Right ventricle myocardium superior (tissue), 1 donor: ENCODE measurements at places on chromosomes 3 and 15.

DNA sequence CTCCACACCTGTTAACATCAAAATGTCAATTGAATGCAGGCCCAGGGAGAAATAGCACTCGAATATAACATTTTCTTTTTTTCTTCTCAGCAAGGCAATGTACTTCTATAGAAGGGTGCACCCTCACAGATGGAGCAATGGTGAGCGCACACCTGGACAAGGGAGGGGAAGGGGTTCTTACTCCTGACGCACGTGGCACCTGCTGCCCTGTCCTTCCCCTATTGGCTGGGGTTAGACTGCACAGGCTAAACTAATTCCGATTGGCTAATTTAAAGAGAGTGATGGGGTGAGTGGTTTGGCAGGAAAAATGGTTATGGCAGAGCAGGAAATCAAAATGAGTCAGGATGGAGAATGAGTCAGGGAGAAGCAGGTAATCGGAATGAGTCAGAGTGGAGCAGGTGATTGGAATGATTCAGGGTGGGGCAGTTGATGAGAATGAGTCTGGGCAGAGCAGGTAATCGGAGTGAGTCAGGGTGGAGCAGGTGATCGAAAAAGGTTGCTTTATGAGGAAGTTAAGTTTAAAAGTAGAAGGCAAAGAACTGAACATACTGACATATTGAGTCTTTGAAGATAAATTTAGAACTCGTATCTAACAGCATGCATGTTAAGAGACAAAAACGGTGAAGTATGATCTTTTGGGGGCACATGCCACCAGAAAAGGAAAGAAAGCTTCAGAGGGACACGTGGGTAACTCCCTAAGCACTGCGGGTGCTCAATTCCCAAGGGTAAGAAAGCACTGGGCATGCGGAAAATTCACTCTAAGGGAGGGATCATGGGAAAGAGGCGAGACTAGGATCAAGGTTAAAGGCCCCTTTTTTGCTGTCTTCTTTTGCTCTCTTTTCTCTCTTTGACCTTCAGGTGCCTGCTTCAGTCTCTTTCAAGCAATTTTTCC lies 72.9 kb upstream of the GALNT15 start:
- DNase-seq, result no peak

DNA sequence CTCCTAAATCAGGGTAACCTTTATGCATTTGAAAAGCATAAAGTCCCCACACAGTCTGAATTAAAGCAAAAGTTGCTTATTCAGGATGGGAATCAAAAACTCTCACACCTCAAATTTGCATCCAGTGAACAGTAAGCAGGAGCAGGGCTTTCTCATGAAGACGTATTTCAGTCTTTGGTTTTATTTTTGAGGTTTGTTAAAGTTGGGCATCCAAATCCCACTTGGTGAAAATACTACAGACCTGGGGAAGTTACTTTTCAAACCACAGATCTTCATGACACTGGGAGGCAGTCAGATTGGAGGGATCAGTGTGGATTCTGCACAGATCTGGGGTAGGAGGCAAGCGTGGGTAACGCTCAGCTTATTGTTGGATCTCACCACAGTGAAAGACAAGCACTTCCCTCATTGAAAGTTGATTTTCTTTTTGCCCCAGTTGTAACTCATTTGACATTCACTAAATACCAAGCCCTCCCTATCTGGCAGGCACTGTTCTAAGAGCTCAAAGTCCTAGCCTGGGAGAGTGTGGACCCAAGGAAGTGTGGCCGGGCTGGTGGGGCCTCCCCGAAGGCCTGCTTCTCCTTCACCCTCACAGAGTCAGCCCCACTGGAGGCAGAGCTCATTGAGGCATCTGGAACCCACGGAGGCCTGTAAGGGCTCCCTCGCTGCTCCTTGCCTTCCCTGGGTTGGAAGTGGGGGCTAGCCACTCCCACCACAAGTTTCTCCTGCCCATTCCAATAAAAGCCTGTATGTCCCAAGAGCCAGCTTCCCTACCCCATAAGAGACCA lies 783 bp upstream of the ISG20 start:
- no peak for DNase-seq

DNA sequence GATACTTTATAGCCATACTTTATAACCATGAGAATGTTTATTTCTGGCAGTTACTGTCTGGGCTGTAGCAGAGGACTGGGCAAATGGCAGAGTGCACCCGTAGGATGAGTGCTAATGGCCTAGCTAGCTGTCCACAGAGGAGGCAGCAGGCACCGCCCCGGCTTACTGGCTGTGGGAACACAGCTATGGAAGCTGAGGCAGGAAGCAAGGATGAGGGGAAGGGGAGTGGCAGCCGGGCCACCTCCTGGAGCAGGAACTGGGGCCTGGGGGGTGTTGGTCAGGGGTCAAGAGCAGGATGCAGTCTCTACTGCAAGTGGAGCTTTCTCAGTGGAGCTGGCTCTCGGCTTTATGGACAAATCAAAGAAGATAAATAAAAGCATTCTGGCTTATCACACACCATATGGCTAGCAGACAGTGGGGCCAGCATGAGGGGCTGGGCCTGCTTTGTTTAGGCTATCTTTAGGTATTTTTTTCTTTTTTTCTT lies 316.8 kb upstream of the CTDSPL start:
- no peak for DNase-seq

DNA sequence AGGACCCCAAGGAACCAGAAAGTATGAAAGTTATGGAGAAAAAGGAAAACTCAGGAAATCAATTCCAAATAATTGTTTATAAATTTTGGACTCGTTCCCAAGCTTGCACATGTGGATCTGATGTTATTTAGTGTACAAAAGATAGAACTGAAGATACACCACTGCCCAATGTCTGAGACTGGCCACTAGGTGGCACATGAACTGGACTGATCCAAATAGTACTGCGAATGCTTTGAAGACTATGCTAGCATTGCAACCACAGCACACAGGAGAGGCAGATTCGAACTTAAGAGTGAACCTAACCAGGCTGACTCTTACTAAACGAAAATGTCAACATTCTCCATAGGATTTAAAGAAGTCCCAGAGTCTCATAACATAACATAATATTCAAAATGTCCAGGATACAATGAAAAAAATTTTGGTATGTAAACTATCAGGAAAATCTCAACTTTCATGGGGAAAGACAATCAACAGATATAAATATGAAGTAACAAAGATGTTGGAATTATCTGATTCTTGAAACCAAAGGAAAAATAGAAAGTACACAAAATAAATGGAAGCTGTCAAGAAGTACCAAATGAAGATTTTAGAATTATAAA lies 596.7 kb downstream of the FGF12 start:
- no peak for DNase-seq

- no peak for DNase-seq
Measured at GRCh38 chr3:192545333-192545732, 182.0 kb downstream of the FGF12 start.

DNA sequence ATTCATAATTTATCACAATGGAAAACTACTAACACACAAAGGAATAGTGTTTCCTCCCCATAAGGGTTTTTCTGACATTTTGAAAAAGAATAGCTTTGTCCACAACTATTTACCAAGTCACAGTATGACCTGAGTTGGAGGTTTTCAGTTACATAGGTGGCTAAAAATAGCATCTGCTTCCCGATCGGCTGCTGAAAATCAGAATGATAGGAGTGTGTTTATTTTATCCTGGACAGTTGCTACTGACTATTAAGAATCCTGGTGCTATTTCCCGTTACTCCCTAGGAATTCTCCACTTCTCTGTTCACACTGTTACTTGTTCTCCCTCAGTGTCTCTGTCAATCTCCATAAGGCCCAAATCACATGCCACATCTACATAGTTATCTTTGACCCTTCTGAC lies 353.9 kb upstream of the RARB start:
- DNase-seq, result no peak

DNA sequence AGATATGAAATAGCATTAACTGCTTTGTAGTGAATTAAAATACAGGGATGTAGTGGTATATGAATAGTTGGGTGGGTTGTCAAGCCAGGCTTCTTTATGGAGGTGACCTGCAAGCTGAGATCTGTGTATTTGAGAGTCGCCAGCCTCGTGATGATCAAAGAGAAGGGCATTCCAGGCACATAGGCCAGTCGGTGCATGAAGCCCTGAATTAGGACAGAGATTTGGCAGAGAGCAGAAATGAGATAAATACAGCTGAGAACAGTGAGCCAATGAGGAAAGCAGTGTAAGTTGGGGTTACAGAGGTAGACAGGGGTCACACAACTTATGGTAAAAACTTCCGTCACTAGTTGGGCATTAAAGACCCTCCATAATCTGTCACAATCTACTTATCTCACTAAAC lies 641.9 kb downstream of the OTOL1 start:
- peak; percentile 37 for DNase-seq

GRCh38 chr3:116111765-116112164 lies 333.5 kb downstream of the LSAMP start:
- no peak for DNase-seq

GRCh38 chr3:190325923-190326322 lies 3.7 kb upstream of the CLDN1 start:
- DNase-seq, result no peak

GRCh38 chr3:140563206-140563760 lies 114.6 kb upstream of the TRIM42 start:
- DNase-seq, result no peak

- no peak for DNase-seq
Measured at GRCh38 chr3:106589311-106589942, 720.6 kb upstream of the CBLB start.

DNA sequence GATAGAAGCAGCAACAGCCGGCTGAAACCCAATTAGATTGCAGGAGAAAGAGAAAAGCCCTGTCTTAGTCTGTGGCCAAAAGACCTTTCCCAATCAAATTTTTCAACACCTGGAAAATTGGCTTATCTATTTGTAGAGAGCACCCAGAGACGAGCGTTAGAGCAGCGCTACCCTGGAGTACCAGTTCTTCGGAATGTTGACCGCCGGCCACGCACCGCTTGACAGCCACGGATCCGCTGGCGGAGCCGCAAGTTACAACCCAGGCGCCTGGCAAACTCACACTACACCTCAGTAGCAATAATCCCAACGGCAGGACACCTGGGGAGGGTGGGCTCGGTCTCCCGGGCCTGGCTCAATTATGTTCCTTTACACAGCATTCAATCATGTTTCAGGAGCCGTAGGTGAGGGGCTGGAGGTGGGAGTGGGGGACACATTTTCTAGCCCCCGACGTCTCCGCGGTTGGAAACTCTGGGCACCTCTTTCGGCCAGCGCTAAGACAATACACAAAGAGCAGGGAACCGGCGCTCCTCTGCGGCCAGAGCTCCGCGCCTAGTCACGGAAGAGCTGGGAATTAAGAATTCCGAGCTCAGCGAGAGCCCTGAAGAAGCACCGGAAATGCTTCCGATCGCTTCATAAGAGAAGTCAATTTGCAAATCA lies 1.2 kb downstream of the MB21D2 start:
- peak; percentile 54 for DNase-seq

DNA sequence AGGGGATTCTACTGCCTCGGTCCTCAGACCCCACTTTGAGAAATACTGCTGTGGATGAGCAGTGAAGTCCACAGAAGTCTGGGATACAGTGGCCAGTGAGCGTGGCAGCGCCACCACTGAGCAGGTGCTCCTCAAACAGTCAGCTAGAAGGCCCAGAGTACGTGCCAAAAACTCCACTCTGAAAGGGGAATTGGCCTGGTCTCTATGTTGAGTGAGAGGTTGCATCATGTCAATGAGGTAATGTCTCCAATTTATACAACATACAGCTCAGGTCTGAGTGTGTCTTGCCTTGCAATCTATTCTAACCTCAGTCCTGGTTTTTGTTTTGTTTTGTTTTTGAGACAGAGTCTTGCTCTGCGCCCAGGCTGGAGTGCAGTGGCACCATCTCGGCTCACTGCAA lies 53.3 kb upstream of the ETV5 start:
- DNase-seq, result peak; percentile 52

GRCh38 chr15:70451821-70452653 lies 311.3 kb downstream of the UACA start:
- DNase-seq, result no peak

DNA sequence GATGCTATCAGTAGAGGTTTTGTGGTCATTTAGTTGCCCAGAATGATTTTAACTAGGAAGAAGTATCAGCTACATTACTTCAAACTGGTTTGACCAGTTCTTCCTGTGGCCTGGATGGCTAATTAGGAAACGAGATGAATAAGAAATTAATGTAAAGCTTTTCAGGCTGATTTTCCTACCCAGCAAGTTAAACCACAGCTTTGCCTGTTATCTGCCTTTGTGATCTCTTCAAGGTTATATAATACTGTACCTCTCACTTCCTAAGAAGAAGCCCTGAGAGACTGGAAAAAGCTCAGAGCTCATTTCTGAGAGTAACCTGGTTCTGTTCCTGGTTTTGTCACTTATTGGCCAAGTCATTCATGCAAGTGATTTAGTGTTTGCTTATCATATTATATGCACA lies 782.2 kb upstream of the GOLIM4 start:
- no peak for DNase-seq

DNA sequence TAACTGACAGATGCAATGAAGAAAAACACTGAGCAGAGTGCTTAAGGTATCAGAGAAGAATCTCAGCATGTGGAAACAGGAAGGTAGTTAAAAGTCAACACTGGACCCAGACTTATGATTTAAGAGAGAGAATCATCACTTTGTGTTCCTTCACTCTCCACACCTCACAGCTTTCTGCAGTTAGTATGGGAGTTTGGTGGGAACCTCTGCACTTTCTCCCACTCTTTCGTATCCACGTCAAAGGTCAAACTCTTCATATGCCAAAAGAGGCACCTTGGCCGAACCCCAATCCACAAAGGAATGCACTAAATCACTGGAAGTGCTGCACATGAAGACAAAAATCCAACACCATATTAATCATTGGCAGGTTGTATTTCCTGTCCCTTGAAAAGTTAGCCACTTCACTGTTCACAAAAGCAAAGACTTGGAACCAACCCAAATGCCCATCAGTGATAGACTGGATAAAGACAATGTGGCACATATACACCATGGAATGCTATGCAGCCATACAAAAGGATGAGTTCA lies 361.2 kb downstream of the MAGI1 start:
- no peak for DNase-seq

DNA sequence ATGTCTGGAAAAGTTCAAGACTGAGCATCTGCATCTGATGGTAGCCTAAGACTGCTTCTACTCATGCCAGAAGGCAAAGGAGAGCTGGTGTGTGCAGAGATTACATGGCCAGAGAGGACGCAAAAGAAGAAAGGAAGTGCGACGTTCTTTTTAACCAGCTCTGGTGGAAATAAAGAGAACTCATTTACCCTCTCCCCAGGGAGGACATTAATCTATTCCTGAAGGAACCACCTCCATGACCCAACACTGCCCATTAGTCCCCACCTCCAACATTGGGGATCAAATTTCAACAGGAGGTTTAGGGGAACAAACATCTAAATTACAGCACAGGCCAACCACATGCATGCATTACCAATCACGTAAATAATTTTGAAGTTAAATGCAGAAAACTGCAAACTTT lies 1.5 kb upstream of the NCK1 start:
- DNase-seq, result no peak

- no peak for DNase-seq
Measured at GRCh38 chr15:34927726-34928125, 41.8 kb downstream of the AQR start.

- no peak for DNase-seq
Measured at GRCh38 chr15:36617529-36618196, 38.2 kb downstream of the CDIN1 start.

GRCh38 chr15:63473007-63473748 lies 31.2 kb upstream of the USP3 start:
- DNase-seq, result no peak
